ENCODE measurements at places on chromosomes 3 and 15.

GRCh38 chr3:99579965-99580364 lies 58.4 kb upstream of the COL8A1 start:
- no peak for DNase-seq

DNA sequence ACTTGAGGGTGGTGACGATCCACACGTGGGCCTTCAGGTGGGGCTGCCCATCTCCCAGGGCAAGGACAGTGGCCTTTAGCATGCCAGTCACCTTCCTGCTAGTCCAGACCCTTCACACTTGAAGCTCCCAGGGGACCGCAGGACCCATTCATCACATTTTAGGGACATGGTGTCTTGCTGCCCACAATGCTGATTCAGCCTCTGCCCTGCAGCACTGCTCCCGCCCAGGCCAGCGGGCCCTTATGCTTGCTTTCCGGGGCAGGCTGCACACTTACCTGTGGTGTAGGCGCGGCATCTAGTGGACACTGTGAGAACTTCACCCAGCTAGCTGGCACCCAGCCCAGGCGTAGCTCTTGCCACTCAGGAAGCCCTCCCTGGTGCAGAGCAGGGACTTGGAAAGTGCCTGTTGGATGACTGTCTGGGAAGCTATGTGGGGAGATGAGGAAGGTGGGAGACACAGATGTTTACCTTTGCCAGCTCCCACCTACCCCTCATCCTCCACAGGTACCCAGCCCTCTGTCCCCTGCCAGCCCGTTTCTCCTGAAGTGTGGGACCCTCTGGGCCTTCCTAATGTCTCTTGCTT lies 26.3 kb upstream of the NR2C2 start:
- DNase-seq, result peak; percentile 77

- DNase-seq, result no peak
Measured at GRCh38 chr3:3665961-3666640, 133.1 kb upstream of the LRRN1 start.

- DNase-seq, result no peak
Measured at GRCh38 chr3:148307443-148307843, 390.3 kb upstream of the AGTR1 start.

GRCh38 chr3:165404357-165405027 lies 208.3 kb upstream of the SLITRK3 start:
- DNase-seq, result no peak

DNA sequence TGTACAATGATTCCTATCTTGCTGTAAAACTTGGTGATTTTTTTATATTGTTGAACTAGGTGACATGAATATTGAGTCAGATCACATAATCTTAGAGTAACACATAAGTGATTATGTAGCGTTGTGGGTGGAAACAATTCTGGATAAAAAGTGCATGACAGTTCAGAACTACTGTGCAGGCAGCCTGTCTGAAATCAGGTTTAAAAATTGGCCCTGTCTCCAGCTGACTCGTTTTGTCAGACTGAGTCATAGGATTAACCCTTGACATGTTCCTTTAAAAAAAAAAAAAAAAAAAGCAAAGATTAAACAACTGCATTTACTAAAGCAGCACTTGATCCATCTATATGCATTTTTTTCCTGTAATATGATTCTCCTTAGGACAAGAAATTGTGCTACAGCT lies 160.0 kb upstream of the CGNL1 start:
- peak; percentile 25 for DNase-seq

- no peak for DNase-seq
Measured at GRCh38 chr3:55910543-55910942, 423.4 kb upstream of the WNT5A start.

GRCh38 chr3:65955792-65956477 lies 82.8 kb downstream of the MAGI1 start:
- no peak for DNase-seq

DNA sequence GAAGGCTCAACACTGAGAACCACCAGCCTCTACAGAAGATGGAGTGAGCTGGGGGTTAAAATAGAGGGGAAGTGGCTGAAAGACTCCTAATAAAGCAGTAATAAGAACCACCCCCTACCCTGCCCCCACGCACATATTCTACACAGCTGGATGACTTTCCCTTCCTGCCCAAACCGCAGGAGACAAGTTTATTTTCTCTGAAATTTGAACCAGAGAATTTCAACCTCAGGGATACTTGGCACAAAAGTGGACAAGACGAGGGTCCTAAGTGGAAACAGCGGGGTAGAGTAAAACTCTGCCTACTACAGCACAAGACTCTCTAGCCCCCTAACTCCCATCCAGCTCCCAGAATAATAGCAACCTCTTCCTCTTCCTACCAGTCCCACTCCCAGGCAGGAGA lies 28.4 kb downstream of the USF3 start:
- DNase-seq, result no peak

DNA sequence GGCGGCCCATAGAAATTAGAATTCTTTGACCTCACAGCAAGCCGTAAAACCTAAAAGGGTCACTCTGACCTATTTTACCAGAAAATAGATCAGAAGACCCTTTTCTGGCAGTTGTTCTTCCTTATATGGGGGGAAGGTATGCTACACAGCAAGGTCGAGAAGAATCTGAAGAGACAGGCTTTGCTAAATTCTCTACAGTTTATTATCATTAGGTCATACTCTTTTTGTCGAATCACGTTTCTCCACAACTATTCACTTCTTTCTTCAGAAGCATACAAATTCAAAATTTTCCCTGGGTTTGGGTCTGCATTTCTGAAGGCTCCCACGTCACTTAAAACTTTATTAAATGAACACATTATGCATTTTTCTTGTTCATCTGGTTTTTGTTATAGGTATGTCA lies 229.5 kb upstream of the GRM7 start:
- DNase-seq, result no peak

GRCh38 chr15:32687556-32687955 lies 30.2 kb upstream of the GREM1 start:
- DNase-seq, result no peak

GRCh38 chr3:139676108-139676507 lies 1.7 kb downstream of the NMNAT3 start:
- no peak for DNase-seq

DNA sequence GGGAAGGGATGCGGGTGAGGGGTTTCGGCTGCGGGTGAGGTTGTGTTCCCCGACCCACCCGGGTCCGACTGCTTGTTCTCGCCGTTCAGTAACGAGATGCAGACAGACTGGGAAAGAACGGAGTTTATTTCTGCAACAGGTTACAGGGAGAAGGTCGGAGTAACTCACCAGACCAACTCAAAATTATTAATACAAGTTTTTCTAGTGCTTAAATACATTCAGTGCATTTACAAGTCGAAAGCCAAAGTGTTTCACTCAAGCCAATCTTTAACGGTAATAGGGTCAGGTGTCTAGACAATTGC lies 492 bp upstream of the HIGD1A start:
- no peak for DNase-seq

DNA sequence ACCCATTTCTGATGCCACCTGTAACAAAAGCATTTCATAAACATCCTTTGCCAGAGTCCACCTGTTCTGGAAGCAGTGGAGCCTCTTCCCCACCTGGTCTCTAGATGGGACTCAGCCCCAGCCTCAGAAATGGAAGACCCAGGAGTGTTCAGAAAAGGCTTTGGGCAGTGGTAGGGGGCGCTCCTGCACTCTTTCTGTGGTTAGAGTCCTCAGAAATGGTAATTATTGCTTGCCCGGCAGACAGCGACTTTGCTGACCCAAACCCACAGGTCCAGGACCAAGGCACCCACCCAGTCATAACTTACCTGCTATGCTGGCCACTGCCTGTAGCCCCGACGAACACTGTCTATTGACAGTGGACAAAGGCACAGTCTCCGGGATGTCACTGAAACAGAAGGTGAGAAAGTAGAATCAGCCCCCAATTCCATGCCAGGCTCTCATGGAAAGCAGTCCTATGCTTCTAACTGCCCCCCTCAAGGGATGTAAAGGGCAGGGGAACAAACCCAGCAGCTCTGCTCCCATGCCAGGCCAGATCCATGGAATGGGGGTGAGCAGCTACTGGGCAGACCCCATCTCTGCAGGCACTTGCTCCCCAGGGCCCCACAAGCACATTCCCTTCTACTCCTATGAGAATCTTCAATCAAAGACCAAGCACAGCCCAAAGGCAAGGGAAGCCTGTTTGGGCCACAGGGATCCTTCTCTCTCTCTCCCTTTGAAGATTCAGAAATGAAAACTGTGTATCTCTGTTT lies 5.1 kb downstream of the ACAA1 start:
- DNase-seq, result no peak

DNA sequence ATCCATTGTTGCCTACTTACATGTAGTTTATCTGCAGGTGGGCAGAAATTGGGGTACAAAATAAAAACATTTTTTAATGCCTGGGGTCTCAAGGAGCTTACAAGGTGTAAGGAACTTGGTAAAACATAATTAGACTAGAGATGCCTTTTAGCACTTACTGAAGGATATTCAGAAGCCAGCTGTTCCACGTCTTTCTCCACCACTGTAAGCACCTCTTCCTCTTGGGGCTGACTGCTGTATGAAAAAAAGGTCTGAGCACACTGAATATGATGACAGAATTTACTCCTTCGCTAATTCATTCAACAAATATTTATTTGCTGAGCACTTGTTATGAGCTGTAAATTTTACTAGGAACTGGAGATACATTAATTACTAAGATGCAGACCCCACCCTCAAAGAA lies 539.1 kb downstream of the UNC13C start:
- DNase-seq, result no peak

- no peak for DNase-seq
Measured at GRCh38 chr3:4460334-4460733, 6.7 kb downstream of the SUMF1 start.

- DNase-seq, result no peak
Measured at GRCh38 chr3:171225708-171226107, 199.2 kb upstream of the SLC2A2 start.

DNA sequence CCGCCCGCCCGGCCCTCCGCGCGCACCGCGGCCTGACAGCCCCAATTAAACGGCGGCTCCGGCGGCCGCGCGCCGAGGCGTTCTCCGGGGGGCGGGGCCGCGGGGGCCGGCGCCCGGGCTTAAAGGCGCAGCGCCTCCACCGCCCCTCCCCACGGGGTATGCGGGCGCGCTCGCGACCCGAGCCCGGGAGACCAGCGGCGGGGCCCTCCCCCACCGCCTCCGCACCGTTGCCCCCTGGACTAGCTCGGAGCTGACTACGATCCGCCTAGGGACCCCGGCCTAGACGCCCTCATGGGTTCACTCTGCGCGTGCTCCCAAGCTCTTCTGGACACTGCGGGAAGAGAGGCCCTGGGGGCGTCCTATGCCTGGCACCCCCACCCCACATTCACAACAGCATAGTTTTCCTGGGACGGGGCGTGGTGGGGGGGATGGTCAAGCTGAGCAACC lies at the start of gene DUSP7:
Gene DUSP7, minus strand, starts transcription at position 51 of the 447 bp plus-strand sequence. CDS start 205 bp downstream, outside the sequence.
- peak; percentile 66 for DNase-seq

- no peak for DNase-seq
Measured at GRCh38 chr3:134777341-134777740, 17.7 kb upstream of the EPHB1 start.

- DNase-seq, result no peak
Measured at GRCh38 chr3:188667926-188668325, 503.8 kb upstream of the TPRG1 start.

GRCh38 chr3:38382506-38383080 lies 36.0 kb downstream of the XYLB start:
- no peak for DNase-seq

DNA sequence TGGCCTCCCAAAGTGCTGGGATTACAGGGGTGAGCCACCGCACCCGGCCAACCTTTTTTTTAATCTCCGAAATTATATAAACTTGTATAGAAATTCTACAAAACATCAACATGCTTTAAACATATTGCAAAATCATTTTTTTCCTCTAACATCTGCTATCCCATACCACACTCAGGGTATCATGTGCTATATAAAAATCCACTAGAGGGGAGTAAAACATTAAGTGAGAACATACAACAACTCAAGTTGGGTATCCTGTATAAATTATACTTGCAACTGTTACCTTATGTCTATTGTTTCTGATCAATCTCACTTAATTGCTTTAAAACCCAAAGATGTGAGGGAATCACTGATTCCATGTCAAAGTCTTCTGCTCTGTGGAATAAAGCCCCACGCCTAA lies 71.9 kb upstream of the FBN1 start:
- DNase-seq, result no peak

GRCh38 chr15:83956887-83957286 lies 278.7 kb upstream of the GOLGA6L4 start:
- DNase-seq, result no peak

DNA sequence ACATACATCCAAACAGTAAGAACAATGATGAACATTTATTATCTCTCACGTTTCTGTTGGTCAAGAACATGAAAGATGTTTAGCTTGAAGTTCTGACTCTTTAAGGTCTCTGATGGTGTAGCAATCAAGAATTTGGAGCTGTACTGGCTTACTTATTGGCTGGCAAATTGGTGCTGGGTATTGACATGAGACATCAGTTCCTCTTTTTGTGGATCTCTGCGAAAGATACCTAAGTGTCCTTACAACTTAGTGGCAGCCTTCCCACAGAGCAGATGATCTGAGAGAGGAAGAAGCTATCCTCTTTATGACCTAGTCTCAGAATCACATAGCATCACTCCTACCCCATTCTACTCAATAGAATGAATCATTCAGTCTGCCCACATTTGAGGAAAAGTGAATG lies 309.8 kb upstream of the DCBLD2 start:
- no peak for DNase-seq

- no peak for DNase-seq
Measured at GRCh38 chr3:16471897-16472296, 41.6 kb downstream of the RFTN1 start.

DNA sequence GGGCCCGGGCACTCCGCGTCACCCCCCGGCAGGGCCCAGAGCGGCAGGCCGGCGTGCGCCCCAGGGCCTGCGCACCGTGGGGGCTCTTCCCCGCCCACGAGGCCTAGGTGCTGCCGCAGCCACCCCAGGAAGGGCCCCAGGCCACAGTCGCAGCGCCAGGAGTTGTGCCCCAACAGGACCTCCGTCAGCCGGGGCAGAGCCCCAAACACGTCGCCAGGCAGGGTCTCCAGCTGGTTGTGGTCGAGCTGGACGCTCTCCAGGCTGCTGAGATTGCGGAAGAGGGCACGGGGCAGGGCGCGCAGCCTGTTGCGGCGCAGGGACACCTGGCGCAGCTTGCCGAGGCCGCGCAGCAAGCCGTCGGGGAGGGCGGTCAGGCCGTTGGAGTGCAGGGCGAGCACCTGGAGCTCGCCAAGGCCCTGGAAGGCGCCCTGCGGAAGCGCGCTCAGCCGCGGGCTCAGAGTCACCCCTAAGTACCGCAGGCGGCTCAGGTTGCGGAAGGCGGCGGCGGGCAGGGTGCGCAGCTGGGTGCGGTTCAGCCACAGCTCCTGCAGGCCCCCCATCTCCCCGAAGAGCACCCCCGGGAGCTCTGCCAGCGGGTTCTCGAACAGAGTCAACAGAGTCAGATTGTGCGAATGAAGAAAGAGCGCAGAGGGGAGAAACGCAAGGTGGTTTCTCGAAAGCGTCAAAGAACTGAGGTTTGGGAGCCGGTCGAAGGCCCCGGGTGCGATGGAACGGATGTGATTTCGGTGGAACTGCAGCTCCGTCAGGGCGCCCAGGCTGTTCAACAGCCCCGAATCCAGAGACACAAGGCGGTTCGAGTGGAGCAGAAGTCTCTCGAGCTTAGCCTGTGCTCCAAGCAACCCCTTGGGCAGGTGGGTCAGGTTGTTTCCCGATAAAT lies 2.0 kb downstream of the GP5 start:
- DNase-seq, result no peak
